IPS DF 19.7 (cell line): ENCODE measurements at places on chromosomes 6 and 20.

DNA sequence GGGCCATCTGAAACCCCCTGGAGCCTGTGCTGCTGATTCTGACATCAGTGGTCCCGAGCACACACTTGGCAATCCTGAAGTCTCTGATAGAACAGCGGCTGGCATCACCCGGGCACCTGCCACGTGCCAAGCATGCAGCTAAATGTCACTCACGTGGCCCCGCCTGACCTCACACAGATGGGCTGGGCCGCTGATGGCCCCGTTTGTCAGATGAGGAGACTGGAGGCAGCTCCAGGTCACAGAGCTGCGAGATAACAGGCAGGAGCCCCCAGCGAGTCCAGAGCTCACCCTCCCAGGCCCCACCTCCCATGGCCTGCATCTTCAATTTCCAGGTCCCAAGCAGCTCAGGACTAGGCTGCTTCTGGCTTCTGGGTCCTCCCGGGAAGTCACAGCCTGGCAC, 67.2 kb downstream of the YTHDF1 start:
- no peak for DNase-seq

DNA sequence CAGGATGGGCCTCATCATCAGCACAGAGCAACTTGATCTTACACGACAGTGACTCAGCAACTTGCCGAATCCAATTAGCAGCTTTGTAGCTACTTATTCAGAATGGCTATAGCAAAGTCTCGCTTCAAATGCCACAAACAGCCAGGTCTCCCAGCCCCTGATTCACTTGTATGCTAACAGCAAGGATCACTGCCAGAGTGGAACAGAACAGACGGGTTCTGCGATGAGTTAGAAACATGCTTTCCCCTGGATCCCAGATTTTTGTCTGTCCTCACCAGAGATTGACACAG, 254.4 kb downstream of the NRN1 start:
- peak; percentile 56 for DNase-seq

- no peak for DNase-seq
Observed at GRCh38 chr6:21263531-21264287, 329.8 kb upstream of the SOX4 start.

- DNase-seq: no peak
Observed at GRCh38 chr20:45908084-45908483, 3.9 kb downstream of the PLTP start.

DNA sequence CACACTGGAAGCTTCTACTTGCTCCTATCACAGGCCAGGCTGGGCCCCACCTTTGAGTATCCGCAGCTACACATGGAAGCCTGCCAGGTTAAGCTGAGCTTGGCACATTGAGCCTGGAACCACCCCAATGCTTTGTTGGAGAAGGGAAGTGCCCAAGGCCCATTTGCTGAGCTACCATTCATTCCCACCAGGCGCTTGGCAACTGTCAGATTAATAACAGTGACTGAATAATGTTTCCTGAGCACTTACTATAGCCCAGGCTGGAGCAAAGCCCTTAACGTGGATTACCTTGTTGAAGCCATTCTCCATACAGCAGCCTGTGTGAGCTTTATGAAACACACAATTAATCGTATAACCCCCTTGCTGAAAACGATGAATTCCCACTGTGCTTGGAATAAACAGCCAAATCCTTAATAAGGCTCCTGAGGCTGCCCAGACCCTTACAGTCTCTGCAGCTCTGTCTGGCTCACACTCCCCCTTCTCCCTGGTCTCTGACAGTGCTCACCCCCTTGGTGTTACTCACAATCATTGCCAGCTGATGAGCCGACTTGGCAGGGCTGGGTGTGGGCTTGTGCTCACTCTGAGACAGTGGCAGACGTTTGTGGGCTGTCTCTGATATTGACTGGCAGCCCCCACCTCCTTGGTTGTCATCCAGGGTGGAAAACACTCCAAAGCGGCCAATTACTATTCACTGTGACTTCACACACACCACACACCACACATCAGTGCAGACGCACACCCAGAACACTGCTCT, 357.1 kb downstream of the MAFB start:
- no peak for DNase-seq

DNA sequence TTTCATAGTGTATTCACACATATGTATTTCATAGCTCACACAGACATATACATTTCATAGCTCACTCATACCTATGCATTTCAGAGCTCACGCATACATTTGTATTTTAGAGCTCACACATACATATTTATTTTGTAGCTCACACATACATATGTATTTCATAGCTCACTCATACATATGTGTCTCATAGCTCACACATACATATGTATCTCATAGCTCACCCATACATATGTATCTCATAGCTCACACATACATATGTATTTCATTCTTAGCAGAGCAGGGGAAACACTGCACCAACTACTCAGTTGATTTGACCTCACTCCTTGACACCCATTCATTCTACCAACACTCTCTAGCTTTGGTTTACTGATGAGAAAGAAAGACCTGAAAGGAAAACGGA, 713.6 kb downstream of the QKI start:
- DNase-seq: no peak

GRCh38 chr6:137389150-137389704, 105.0 kb downstream of the OLIG3 start:
- no peak for DNase-seq

DNA sequence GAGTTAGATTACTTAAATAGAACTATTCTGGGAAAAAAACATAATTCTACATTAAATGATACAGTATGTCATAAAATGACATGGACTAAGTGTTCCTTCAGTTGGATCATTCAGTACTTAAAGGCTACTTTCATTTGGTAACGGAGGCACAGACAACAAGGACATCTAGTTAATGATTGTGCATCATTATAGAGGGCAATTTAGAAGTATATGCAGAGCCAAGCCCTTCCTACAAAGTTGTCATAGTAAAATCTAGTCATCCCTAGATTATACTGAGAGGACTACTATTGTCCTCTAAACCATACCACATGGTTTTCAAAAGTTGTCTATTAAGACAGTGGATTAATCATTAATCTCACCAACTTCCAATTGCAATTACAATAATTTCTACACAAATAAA, 53.9 kb upstream of the STXBP5 start:
- DNase-seq: no peak

- no peak for DNase-seq
Observed at GRCh38 chr6:169643521-169643920, 58.3 kb downstream of the WDR27 start.

GRCh38 chr6:84756466-84756865, 7.9 kb downstream of the TBX18 start:
- DNase-seq: no peak

- no peak for DNase-seq
Observed at GRCh38 chr6:144617708-144618107, 332.6 kb downstream of the UTRN start.

DNA sequence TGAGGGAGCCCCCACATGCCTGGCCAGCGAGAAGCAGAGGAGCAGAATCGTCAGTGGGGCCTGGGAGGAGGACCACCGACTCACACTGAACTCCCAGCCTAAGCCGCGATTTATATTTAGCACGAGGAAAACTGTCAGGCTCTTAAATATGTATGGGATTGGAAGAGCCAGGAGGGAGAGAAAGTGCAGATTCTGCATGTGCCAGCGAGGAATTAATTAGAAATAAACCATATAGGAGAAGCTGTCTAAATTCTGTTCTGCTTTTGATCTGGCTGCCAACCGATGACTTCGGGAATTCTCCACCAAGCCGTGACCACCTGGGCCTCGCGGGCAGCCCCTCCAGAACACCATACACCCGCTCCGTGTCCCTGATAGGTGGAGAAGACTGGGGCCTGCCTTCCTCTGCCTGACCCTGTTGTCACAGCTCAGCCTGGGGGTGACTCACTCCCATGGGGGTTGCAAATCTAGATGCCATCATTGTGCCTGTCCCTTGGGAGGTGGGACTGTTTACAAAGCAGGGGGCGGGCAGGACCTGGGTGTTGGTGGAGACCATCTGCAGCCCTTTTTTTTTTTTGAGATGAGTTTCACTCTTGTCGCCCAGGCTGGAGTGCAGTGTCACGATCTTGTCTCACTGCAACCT, 91.1 kb upstream of the PMEPA1 start:
- no peak for DNase-seq

DNA sequence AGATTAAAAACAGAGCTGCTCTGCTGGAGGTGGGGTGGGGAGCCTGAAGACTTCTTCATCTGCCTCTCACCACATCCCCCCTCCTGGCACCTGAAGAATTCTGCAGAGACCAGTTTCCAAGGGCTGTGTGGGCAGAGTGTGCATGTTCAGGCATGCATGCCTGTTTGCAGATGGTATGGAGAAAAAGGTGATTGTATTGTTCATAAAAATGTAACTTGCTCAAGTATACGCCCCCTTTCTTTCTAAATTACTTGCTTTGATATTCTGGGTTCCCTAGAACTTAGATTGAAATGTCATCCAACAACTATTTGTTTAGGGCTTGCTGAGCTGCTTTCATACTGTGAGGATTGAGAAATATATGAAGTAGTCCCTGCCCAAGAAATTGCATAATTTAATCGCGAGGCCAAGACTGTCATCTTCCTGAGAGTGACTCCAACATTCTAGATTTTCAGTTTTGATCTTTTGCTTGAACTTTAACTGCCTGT, 83.6 kb downstream of the LCA5 start:
- DNase-seq: no peak

DNA sequence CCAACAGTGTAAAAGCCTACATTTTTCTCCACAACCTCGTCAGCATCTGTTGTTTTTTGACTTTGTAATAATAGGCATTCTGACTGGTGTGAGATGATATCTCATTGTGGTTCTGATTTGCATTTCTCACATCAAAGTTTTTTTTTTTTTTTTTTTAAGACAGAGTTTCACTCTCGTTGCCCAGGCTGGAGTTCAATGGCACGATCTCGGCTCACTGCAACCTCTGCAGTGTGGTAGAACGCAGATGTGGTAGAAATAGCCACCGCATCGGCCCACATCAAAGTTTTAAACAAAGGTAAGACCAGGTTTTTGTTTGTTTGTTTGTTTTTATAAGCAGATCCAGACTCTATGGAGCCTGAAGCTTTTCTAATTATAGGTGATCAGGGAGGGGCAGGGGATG, 12.7 kb upstream of the PPP1R3G start:
- no peak for DNase-seq
